Natural killer cell treated with Interleukin-12 subunit alpha and Interleukin-12 subunit beta and Interleukin-15 and Interleukin-18, amount 100 ng/mL, for 72 hours (primary cell): ENCODE measurements at places on chromosomes 6 and 20. TPM values are rescaled to one million over a fixed set of nuclear protein-coding genes. Genes with fewer than 3 reads are reported as not detected.

DNA sequence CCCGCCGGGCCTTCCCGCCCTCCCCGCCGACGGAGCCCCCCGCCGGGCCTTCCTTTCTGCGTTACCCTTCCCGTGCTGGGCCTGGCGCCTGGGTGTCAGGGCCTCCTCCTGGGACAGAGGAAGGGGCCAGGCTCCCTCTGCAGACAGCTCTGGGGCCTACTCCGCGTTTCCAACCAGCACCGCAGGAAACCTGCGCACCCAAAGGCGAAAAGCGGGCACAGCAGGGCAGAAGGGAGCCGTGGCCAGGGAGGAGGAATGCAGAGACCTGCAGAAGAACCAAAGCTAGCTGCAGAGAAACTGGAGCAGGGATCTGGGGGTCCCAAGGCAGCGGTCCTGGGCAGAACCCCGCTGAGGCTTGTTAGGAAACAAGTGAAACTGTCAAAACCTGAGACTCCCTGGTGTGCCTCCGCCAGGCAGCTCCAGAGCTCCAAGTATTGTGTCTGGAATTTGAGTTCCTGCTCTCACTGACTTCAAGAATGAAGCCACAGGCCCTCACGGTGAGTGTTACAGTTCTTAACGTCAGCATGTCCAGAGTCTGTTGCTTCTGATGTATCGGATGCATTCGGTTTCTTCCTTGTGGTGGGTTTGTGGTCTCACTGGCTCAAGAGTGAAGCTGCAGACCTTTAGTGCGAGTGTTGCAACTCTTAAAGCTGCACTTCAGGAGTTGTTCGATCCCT, 33.3 kb downstream of the IRF4 start:
- no peak for DNase-seq

DNA sequence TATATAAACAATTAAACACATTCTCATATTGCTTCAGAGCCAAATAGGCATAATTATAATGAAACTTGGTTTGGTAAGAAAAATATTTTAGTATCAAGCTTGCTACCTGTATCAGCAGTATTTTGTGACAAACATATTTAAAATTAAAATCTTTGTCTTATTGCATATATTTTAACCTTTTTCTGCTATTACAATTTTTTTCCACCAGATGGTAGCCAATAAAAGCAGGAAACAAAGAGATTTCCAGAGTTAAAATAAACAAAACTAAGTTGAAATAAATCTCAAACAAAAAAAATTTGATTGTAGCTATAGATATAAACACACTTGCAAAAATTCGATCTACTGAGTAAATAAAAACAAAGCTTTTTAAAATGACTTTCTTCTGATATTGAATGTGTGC, 491.3 kb upstream of the GJE1 start:
- DNase-seq, result no peak

DNA sequence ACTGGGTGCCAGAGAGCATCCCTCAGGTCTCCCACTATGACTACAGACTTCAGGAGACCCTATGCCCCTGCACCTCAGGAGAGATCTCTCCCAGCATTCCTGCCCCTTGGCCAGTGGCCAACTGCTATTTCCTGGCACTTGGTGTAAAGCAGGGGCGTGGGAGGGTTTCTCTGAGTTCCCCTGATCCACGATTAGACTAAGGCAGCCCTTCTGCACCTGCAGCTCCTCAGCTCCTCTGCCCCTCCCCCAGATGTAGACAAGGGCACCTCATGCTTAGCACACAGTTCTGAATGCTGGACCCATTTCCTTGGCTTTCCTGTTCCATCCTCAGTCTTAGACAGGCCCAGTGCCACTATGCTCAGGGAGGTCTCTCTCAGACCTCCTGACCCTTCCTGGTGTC, 28.6 kb downstream of the EDN1 start:
- no peak for DNase-seq

DNA sequence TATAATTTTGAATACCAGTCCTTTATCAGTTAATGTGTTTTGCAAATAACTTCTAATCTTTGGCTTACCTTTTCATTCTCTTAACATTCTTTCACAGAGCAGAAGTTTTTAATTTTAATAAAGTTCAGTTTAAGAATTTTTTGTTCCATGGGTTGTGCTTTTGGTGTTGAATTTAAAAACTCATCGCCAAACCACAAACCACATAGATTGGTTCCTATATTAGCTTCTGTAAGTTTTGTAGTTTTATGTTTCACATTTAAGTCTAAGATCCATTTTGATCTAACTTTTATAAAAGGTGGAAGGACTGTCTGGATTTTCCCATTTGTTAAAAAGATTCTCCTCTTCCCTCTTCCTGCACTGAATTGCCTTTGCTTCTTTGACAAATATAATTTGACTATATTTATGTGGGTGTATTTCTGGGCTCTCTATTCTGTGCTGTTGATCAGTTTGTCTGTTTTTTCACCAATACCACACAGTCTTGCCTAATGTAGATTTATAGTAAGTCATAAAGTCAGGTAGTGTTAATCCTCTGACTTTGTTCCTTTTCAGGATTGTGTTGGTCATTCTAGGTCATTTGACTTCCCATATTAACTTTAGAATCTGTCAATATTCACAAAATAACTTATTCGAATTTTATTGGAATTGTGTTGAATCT, 17.5 kb upstream of the SDCBP2 start:
- no peak for DNase-seq

DNA sequence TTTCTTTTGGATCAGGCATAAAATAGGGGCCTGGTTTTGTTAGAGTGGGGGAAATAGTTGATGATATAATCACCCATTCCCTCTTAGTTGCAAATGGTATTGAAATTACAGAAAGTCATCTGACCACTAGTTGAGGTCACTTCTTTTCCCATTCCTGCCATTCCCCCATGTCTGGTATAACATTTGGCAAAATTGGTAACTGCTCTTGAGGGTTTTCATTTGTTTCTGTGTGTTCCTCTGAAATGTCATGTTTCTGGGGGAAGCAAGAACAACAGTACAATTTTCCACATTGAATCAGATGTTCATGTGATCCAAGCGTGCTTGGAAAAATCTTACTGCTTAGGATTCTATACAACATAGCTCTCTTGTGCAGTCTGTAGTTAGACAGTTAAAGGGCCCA, 7.3 kb downstream of the AIG1 start:
- no peak for DNase-seq

DNA sequence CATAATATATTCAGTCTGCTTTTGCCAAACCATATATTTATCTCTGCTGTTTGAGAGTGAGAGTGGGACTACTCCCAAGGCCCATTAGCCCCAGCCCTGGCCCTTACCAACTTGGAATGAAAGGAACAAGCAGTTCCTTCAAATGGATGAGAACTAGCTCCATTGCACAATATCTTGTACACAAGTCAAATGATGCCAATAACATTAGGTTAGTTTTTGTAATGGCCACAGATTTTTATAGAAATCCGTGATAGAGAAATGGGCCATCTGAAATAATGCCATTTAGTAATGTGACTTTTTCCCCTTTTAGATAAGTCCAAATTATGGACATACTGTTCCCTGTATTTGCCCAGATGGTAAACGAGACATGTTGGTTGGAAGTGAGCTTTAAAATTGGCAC, 117.0 kb downstream of the MAP3K7 start:
- no peak for DNase-seq

GRCh38 chr20:47027042-47027441, 132.4 kb downstream of the EYA2 start:
- DNase-seq, result no peak

- DNase-seq, result no peak
Measured at GRCh38 chr20:46501337-46501942, 11.9 kb downstream of the ZNF334 start.

DNA sequence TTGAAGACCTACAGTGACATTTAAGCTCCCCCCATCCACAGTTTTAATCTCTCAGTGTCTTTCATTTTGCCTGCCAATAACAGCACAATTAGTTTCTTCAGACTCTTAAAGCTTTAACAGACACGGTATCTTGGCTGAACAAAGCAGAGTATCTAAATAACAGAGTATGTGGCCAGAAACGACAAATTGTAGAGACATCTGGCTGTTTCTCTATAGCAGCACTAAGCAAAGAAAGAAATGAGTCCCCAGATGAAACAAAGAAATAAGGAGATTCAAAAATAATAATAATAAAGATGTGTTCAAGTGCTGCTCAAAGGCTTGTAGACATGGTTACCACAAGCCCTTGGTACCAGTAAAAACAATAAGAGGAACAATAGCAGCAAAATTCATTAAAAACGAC, 97.8 kb upstream of the HDAC2 start:
- DNase-seq, result no peak

DNA sequence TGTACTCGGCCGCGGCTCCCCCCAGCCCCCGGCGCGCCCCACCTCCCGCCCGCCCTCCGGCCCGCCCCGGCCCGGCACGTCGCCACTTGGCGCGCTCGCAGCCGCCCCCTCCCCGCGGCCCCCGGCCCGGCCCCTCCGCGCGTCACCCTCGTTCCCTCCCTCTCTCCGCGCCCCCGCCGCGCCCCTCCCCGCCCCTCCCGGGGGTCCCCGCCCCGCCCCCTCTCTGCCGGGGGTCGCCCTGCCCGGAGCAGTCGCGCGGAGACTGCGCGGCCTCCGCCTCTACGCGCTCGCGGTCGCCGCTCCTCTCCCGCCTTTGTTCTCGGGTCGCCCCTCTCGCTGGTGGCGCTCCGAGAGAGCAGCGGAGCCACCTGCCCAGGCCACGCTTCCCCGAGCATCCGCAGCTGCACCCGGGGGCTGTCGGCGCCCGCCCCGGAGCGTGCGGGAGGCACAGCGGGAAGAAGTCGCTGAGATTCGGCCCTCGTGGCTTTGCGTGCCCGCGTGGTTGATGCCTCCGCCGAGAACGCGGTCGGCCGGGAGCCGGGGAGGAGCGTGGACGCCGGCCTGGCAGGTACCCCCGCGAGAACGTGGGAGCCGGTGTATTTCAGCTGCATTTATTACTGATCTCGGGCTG, at the start of gene PHF10:
Gene PHF10 (minus strand): TSS at position 7 of the 631 bp plus-strand sequence. CDS start 569 bp downstream, outside the sequence.
- peak; percentile 74 for DNase-seq

DNA sequence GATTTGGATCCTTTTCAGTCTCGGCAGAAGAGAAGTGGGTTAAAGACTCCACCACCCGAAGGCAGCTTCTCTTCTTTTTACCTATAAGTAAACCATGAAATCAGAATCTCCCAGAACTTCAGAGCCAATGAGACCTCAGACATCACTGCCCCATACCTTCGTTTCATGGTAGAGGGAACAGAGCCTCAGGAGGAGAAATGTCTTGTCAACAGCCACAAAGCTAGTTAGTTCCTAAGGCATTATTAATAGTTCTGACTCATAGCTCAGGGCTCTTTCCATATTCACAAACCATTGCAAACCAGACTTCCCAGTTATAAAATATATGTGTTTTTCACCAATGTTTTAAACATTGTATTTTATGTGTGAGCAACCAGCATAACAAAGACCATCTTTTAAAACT, 118.7 kb upstream of the RIPOR2 start:
- no peak for DNase-seq

DNA sequence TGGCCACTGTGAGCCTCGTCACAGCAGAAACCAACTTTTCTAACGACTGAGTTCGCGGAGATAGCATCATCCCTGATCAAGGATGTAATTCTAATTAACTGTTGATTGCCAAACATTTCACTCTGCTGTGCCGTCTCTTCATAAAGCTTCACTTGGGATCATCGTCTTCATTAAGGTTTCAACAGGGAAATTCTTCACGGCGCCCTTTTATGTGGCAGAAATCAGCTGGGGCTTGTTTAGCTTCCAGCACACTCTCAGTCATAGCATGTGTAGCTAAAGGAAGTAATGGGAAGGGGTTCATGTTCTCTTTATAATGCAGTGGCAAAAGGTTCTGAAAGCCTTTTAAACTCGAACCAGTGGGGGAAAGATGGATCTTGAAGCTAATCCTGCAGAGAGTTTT, 8.9 kb upstream of the ADRM1 start:
- no peak for DNase-seq

GRCh38 chr20:13320702-13321101, 99.6 kb downstream of the ISM1 start:
- DNase-seq, result no peak

GRCh38 chr6:154356690-154357089, at the start of gene IPCEF1:
Gene IPCEF1 (minus strand): TSS chr6:154356803. CDS start chr6:154265947, 90,856 bp downstream.
- no peak for DNase-seq

DNA sequence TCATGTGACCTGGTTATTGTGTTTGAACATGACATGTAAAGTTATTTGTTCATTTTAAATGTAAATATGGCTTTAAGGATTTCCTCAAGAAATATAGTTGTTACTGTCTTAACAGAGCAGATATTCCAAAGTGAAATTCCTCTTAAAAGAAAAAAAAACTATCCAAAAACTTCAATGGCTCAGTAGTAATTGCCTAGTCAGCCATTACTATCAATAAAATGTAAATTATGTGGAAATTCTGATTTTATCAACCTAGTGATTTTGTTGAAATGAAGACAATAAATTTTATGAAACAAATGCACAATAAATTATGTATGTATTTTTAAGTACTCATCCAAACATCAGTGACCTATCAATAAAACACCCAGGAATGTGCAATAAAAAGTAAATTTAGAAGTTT, 463.3 kb downstream of the TENT5A start:
- DNase-seq, result no peak

Gene GABRR1
- total RNA-seq, result not detected

Gene TBP
- total RNA-seq, result 20.7 TPM

Gene SCGN
- total RNA-seq, result not detected

Gene ZBTB12
- total RNA-seq, result 1.4 TPM

Gene CPNE5
- total RNA-seq, result 2.9 TPM

Gene CAPN11
- not detected for total RNA-seq
